ENCODE measurements at places on chromosomes 1 and 21. TPM values are rescaled to one million over a fixed set of nuclear protein-coding genes. Genes with fewer than 3 reads are reported as not detected.
A peak's percentile ranks its signal among the peaks of the same experiment; 100 is the strongest.

- DNase-seq: no peak
Observed at GRCh38 chr1:162256287-162256686, 120.4 kb downstream of the SPATA46 start.

- no peak for DNase-seq
Observed at GRCh38 chr1:38929054-38929453, 12.6 kb downstream of the RHBDL2 start.

DNA sequence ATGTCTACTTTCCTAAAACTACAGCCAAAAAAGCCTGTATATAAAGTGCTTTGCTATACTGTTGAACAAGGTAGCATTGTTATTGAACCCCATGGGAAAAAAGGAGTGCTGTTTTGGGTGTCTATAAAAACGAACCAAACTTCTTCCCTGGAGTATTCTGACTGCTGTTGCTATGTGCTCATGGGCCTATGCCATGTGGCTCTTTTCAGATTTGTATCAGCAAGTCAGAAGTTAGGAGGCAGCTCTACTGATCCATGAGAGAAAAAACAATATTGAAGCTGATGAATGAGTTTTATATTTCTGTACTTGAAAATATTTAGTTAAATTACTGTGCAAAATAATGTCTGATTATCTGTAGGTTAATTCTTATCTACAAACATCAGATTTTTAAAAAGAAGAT, 66.5 kb downstream of the ADGRL2 start:
- DNase-seq: no peak

GRCh38 chr1:235527196-235527814, 23.1 kb upstream of the B3GALNT2 start:
- no peak for DNase-seq

DNA sequence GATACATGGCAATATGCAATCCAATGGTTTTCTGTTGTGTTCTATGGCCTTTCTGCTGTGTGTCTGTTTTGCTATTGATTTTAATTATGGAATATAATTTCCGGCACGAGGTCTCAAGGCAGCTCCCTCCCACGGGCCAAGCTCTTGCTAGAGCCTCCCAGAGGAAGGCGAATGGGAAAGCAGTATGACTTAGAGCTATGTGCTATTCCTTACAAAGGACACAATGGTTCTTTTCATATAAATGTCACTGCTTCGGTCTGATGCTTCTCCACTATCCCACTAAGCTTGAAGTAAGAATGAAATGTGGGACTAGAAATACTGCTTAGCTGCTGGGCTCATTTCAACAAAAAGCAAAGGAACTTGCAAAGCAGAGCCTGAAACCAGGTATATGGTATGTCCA, 322.2 kb upstream of the BEND5 start:
- DNase-seq: peak; percentile 29

- DNase-seq: no peak
Observed at GRCh38 chr1:182338806-182339370, 52.7 kb downstream of the GLUL start.

GRCh38 chr21:31754708-31754960, 22.7 kb upstream of the SCAF4 start:
- DNase-seq: no peak

RNU1-2 gene
- total RNA-seq: not detected

CIART gene
- total RNA-seq: 12.0 TPM

ETV3L gene
- total RNA-seq: not detected

FMN2 gene
- total RNA-seq: 19.8 TPM

LHX8 gene
- 8.6 TPM for total RNA-seq
